ENCODE measurements at places on chromosomes 1 and 21.

GRCh38 chr1:121458291-121459048 is 273.7 kb downstream of the SRGAP2C start:
- DNase-seq = no peak

DNA sequence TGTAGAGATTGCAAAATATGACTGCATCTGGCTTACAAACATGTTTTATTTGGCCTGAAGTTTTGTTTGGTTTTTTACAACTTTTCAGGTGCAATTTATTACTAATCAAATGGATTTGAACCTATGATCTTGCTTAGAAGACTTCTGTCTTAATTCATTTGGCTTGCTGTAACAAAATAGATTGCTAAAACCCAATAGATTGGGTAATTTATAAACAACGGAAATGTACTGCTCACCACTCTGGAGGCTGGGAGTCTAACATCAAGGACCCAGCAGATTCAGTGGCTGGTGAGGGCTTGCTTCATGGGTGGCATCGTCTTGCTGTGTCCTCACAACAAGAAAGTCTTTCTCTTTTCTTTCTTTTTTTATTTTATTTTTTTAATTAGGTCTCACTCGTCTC is 72.9 kb downstream of the LBR start:
- DNase-seq = no peak

DNA sequence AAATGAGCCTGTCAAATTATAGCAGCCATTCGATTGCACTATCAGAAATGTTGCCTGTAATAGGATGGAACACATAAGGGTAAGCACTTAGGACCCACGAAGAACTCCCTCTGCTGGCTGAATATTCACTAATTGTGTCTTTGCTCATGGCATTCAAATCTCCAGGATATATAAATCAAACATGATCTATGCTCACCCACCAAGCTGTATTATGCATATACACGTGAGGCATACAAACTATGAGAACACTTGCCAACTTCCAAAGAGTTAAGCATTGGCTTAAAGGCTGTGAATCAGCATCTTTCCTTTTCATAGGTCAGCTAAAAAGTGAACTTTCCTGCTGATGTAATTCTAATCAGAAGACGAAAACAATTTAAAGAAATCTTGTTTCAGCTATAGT is 34.5 kb downstream of the TMPRSS15 start:
- DNase-seq = no peak

- DNase-seq = no peak
These were observed 32.8 kb downstream of the OBSCN start for GRCh38 chr1:228240411-228241240.

GRCh38 chr1:229171934-229172333 is 99.0 kb upstream of the RAB4A start:
- no peak for DNase-seq

DNA sequence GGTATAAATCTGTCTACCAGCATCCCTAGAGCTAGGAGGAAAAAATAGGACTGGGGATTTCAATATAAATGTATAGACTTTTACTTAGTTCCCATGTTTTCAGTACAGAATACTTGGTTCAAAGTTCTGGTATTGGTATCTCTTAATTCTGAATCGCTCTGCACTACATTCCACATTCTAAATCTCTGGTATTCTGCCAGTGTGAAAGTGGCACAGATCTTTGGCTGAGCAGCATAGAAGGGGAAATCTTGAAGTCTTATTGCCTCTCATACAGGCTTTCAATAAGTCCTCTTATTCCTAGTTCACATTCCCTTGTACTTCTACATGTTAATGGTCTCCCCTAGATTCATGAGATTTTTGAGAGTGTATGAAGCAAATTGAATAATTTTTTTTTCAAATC is 74.0 kb upstream of the HSPA13 start:
- DNase-seq = no peak

DNA sequence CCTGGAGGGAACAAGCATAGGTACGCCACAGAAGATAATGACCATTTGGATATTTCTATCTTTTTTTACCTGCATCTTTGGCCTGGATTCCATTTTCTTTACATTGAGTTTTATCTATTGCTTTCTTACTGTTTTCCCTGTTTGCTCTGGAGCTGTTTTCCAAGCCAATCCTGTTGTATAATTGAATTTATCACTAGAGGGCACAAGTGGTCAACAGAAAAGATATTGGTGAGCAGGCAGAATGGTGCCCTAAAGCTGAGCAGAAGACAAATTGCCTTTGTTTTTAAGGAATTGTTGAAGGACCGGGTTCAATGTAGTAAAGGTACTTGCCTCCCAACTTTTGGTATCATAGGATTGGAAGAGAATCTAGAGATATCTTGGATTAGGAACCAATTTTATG is 152.8 kb downstream of the PPP1R12B start:
- no peak for DNase-seq

GRCh38 chr1:111894497-111894896 is 95.0 kb downstream of the KCND3 start:
- no peak for DNase-seq

DNA sequence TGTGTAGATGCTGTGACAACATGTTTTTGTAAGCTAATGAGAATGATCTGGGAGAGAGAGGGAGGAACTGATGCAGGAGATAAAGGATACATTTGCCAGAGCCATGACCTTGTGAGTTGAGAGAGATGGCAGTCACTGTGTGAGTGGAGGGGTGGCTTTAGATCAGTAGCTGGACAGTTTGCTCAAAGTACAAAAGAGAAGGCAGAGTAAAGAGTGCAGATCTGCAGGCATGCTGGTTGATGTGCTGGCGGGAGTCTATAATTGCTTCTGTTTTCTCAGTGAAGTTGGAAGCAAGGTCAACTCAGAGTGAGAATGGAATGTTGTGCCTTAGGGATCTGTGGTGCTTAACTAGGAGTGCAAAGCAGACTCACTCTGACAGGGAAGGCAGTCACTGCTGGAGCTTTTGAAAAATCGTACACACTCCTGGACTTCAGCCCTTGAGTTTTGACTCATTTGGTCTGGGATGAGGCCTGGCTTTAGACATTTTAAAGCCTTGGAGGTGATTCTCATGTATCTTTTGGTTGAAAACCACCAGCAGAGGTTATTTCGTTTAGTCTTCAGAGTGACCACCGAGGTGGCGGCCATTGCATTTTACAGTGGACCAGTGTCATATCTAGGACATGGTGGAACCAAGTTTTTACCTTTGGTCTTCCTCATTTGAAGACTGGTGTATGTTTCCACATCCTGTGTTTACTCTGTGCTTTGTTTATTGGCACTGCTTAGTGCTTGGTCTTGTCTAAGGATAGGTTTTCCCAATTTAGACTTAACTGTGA is 49.6 kb downstream of the MTR start:
- no peak for DNase-seq

GRCh38 chr1:231684356-231685244 is 58.0 kb downstream of the DISC1 start:
- DNase-seq = no peak
